ENCODE measurements at places on chromosomes 5 and 9.

DNA sequence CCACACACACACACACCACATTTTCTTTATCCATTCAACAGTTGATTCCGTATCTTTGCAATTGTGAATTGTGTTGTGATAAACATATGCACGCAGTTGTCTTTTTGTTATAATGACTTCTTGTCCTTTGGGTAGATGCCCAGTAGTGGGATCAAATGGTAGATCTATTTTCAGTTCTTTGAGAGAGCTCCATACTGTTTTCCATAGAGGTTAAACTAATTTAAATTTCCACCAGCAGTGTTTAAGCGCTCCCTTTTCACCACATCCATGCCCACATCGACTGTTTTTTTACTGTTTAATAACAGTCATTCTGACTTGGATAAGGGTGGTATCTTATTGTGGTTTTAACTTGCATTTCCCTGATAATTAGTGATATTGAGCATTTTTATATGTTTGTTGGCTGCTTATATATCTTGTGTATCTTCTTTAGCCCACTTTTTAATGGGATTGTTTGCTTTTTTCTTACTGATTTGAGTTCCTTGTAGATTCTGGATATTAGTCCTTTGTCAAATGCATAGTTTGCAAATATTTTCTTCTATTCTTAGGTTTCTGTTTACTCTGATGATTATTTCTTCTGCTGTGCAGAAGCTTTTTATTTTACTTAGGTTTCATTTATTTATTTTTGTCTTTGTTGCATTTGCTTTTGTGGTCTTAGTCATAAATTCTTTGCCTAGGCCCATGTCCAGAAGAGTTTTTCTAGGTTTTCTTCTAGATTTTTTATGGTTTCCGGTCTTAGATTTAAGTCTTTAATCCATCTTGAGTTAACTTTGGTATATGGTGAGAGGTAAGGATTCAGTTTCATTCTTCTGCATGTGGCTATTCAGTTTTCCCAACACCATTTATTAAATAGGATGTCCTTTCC, 82.4 kb downstream of the SH3RF2 start:
- no peak for DNase-seq

GRCh38 chr5:10775646-10776045, 14.6 kb upstream of the DAP start:
- DNase-seq: no peak

- no peak for DNase-seq
Observed at GRCh38 chr9:82645600-82645999, 417.3 kb downstream of the RASEF start.

GRCh38 chr5:73448463-73449136, at the start of gene FOXD1:
FOXD1 (minus strand) TSS chr5:73448777; CDS start chr5:73448362, 415 bp downstream.
- DNase-seq: peak; percentile 98

DNA sequence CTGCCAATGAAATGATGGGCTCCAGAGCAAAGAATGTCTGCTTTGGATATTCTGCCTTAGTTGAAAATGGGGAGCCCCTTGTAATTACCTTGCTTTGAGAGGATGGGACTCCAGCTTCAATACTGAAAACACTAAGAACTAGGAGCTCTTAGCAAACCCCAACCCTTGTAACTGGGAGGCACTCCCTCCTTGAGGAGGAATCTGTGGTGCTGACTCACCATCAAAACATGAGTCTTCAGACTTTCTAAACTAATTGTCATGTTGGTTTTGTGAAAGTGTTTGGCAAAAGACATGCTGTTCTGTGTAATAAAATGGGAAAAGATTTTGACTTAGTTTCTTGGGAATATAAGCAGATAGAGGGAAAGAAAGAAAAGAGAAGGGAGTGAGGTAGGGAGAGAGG, 91.9 kb upstream of the PTPRD start:
- DNase-seq: no peak

- DNase-seq: no peak
Observed at GRCh38 chr5:57940236-57940635, 457.6 kb upstream of the ACTBL2 start.

Data from ELR (cell line).